ENCODE measurements at places on chromosomes 4 and X.

DNA sequence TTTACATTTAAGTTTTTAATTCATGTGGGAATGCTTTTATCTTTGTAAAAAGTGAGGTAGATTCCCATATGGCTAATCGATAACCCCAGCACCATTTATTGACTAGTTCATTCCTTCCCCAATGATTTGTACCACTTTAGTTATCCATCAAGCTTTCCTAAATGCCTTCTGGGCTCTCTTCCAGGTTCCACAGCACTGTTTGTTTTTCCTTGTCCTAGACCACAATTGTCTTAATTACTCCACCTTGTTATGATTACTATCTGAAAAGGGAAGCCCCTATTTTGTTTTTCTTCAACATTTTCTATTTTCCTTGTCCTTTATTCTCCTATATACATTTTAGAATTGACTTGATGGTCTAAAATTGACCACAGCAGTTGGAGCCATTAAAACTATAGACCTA is 48.5 kb upstream of the GPRIN3 start:
- DNase-seq, result no peak

GRCh38 chr4:99404595-99405287 is 30.4 kb downstream of the ADH7 start:
- DNase-seq, result no peak

- DNase-seq, result no peak
These were observed 42.0 kb downstream of the SLC4A4 start for GRCh38 chr4:71380788-71381187.

DNA sequence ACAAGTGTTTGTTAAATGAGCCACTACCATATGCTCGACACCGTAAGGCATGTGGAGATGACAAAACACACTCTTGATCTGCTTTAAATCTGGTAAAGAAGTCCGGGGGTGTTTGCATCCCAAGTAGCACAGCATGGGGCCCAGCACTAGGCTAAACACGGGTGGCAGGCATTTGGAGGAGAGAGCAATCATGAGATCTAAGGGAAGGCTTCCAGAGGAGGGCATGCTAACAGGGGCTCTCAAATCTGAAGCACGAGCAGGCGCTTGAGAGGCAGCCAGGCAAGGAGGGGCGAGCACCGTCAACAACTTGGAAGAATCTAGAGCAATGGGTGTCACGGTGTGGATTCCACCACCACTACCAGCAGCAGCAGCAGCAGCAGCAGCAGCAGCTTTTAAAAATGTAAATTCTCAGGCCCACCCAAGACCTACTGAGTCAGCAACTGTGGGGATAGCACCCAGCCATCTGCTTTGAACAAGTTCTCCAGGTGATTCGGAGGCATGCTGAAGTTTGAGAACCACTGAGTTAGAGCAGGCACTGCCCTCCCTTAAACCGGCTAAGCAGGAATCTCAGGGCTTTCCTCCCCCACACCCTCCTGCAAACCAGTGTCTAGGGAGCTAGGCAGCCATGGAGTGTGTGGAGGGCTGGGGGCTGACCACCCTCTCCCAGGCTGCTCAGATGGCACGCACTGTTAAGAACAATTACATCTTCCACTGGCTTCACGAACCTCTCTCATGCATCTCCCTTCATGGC is 70.2 kb upstream of the MAP3K15 start:
- no peak for DNase-seq

DNA sequence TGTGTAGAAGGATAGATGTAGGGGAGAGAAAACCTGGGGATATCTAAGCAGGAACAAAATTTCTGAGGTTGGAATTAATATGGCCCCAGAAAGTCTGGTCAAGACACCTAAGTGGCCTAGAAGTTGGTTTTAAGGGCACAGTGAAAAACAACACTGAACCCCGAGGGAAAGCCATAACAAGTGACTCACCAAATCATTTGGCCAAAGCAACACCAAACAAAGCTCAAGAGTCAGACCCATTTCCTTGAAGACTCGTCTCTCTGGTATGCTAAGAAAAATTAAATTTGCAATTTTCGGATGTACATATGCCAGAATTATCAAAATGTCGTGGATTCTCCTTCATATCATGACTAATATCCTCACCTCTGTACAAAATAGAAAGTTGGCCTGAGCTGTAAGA is 162.9 kb downstream of the SMIM20 start:
- no peak for DNase-seq

- DNase-seq, result no peak
These were observed 63.6 kb downstream of the CLNK start for GRCh38 chr4:10620935-10621488.

DNA sequence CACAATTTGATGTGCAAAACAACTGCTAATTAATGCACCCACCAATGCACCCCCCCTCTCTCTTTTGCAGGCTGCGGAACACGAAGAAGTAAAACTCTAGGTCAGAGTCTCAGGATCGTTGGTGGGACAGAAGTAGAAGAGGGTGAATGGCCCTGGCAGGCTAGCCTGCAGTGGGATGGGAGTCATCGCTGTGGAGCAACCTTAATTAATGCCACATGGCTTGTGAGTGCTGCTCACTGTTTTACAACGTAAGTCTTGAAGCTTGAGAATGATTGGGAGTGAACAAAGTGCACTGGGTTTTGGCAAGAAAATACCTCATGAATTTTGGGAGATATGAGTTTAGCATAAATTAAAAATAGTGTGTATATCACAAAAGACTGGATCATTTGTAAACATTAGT is 28.9 kb downstream of the TMPRSS11E start:
- no peak for DNase-seq

- DNase-seq, result no peak
These were observed 7.5 kb downstream of the IDS start for GRCh38 chrX:149497626-149498025.

- DNase-seq, result no peak
These were observed 72.2 kb downstream of the ANAPC4 start for GRCh38 chr4:25449270-25449669.

- no peak for DNase-seq
These were observed 125.6 kb downstream of the PTTG2 start for GRCh38 chr4:38085751-38086150.

GRCh38 chr4:138114434-138114833 is 127.7 kb downstream of the SLC7A11 start:
- DNase-seq, result no peak
